IMR-90 (cell line): ENCODE measurements at places on chromosomes 4 and X. TPM values are rescaled to one million over a fixed set of nuclear protein-coding genes. Genes with fewer than 3 reads are reported as not detected.
A peak's percentile ranks its signal among the peaks of the same experiment; 100 is the strongest.

- peaks cover 35% of the 10 kb centered on the region for H3K36me3 ChIP-seq
- no peak for DNase-seq
- H3K27me3 ChIP-seq = no peaks in the 10 kb centered on the region
- H3K4me3 ChIP-seq = no peak overlapping the region
Measured at GRCh38 chr4:4415806-4416805, 29.2 kb downstream of the NSG1 start.

DNA sequence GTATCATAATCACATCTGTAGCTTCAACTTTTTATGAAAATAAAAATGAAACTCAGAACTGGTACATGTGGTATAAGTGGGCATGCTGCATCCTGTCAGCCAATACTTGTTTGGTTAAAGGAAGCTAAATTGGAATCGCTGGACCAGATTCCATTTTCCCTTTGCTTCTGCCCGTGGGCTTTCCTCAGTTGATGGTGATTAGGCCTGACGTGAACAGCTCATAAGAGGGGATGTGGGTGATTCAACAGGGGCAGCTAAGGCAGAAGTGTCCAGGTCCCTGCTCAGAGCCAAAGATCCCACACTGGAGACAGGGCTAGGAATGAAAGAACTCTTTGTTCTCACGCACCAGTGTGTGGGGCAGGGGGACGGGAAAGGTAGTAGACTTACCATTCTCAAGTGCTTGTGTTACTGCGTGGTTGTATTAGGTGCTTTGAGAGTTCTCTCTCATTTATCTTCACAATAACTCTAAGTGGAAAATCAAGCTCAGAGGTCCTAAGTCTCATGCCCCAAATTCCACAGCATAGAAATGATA, 63.2 kb upstream of the GUCY1A1 start:
- no peak overlapping the region for H3K27ac ChIP-seq
- H3K36me3 ChIP-seq = no peaks in the 10 kb centered on the region
- no peak overlapping the region for H3K4me3 ChIP-seq

Gene GRIA3
- not detected in 2 replicates for total RNA-seq

DNA sequence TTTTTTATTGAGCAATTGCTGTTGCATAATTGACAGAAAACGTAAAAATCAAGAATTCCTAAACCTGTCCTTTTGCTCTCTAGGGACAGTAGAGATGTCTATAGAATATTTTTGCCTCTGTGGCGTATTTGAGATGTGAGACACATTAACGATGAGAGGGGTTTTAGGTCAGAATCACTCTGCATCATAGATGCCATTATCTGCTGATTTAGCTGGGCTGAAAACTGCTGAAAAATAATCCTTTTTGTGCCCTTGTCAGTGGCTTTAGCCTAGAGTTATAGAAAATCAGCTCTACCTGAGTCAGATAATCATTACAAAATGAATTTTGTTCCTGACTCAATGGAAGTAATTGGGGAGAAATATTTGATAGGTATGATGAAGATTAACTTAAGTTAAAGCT, 767.8 kb upstream of the TENM3 start:
- H3K27me3 ChIP-seq = no peaks in the 10 kb centered on the region
- no peak overlapping the region for H3K27ac ChIP-seq
- no peaks in the 10 kb centered on the region for H3K4me1 ChIP-seq
- no peak overlapping the region for H3K4me3 ChIP-seq

GRCh38 chrX:41265615-41266014, 68.3 kb upstream of the DDX3X start:
- H3K27me3 ChIP-seq = peaks cover 8% of the 10 kb centered on the region
- no peak overlapping the region for H3K4me3 ChIP-seq
- DNase-seq = peak; percentile 69
- no peaks in the 10 kb centered on the region for H3K36me3 ChIP-seq
- H3K4me1 ChIP-seq = no peaks in the 10 kb centered on the region
- no peak overlapping the region for H3K27ac ChIP-seq

Gene GAGE12J
- not detected in 2 replicates for total RNA-seq

GRCh38 chrX:83501530-83501929, 6.6 kb upstream of the POU3F4 start:
- H3K4me3 ChIP-seq = no peak overlapping the region
- H3K36me3 ChIP-seq = no peaks in the 10 kb centered on the region
- no peak for DNase-seq
- H3K27ac ChIP-seq = no peak overlapping the region
- no peaks in the 10 kb centered on the region for H3K4me1 ChIP-seq

DNA sequence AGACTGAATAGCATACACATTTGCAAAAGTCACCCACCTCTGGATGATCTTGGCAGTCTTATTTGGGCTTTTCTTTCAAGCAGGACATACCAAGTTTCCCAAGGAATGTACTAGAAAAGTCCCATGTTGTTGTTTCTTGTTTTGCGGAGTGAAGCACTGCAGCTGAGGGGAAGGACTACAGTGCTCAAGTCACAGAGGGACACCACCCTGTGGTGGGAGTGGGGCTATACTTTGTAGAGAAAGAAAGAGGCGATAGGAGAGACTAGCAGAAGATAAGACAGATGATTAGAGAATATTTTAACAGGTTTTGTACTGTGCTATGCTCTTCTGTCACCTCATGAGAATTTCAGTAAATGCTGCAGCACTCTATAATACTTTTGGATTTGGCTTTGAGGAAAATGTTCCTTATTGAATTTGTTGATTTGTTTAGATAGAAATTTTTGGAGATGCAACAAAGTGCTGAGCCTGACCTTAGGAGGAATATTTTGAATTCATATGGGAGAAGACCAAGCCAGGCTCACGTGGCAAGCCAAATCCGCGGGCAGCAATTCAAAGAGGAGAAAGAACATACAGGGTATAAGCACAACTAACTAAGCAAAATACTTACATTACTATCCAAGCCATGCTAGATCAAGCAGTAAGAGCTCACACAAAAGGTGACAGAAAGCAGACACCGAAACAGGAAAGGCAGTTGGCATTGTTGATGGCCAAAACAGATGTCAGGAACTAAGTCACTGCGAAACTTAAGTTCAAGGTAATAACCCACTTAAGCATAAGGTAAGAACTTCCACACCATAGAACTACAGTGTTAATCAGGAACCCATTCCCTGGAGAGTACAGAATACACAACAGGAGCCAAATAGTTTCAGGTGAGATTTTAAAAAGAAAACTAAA, 280.3 kb upstream of the INTU start:
- H3K4me3 ChIP-seq = no peak overlapping the region
- H3K27ac ChIP-seq = no peak overlapping the region
- no peaks in the 10 kb centered on the region for H3K4me1 ChIP-seq
- no peaks in the 10 kb centered on the region for H3K36me3 ChIP-seq

- H3K36me3 ChIP-seq = no peaks in the 10 kb centered on the region
- no peaks in the 10 kb centered on the region for H3K27me3 ChIP-seq
- H3K4me1 ChIP-seq = no peaks in the 10 kb centered on the region
- DNase-seq = no peak
- H3K4me3 ChIP-seq = no peak overlapping the region
Measured at GRCh38 chr4:75909405-75909804, 7.2 kb upstream of the PPEF2 start.

Gene PPEF2
- total RNA-seq = not detected in 2 replicates

DNA sequence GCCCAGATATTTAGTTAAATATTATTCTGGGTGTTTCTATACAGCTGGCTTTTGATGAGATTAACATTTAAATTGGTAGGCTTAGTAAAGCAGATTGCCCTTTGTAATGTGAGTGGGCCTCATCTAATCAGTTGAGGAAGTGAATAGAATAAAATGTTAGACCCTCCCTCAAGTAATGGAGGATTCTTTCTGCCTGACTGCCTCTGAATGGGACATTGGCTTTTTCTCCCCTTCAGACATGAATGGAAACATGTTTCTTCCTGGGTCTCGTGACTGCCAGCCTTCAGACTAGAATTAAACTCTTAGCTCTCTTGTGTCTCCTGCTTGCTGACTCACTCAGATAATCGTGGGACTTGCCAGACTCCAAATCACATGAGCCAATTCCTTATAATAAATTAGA, 266.7 kb downstream of the INPP4B start:
- no peaks in the 10 kb centered on the region for H3K36me3 ChIP-seq
- no peaks in the 10 kb centered on the region for H3K4me1 ChIP-seq
- no peak for DNase-seq

Gene SPON2
- 21.1 and 21.7 TPM in 2 replicates for total RNA-seq

GRCh38 chrX:29687687-29688086, 527.7 kb upstream of the MAGEB2 start:
- no peak overlapping the region for H3K27ac ChIP-seq
- H3K4me1 ChIP-seq = no peaks in the 10 kb centered on the region
- H3K27me3 ChIP-seq = no peaks in the 10 kb centered on the region
- no peak overlapping the region for H3K4me3 ChIP-seq

Gene PRKG2
- total RNA-seq = 2.0 and 2.2 TPM in 2 replicates

DNA sequence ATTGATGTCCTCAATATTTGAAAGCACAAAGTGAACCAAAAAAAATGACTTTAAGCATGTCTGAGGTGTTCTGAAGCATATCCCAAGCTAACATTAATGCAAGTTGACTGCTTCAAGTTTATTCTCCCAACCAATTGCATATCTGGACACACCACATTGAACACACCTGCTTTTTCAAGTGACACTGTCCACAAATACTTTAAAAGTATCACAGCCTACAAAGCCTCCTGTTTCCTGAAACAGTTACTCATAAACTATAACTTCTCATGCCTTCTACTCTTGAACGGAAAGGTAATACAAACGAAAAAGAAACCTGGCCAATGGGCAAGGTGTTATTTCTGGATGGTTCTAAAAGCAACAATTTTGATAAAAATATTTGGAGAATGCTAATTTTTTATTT, 1.1 kb downstream of the CDKL2 start:
- H3K4me1 ChIP-seq = peaks cover 2% of the 10 kb centered on the region; the same call in 1 of the 2 replicates
- H3K4me3 ChIP-seq = no peak overlapping the region
- DNase-seq = no peak
- no peaks in the 10 kb centered on the region for H3K27me3 ChIP-seq
- no peaks in the 10 kb centered on the region for H3K36me3 ChIP-seq

- H3K4me3 ChIP-seq = no peak overlapping the region
- H3K27me3 ChIP-seq = no peaks in the 10 kb centered on the region
- peak; percentile 48 for DNase-seq
- no peaks in the 10 kb centered on the region for H3K36me3 ChIP-seq
Measured at GRCh38 chr4:26780539-26780938, 80.1 kb upstream of the STIM2 start.

DNA sequence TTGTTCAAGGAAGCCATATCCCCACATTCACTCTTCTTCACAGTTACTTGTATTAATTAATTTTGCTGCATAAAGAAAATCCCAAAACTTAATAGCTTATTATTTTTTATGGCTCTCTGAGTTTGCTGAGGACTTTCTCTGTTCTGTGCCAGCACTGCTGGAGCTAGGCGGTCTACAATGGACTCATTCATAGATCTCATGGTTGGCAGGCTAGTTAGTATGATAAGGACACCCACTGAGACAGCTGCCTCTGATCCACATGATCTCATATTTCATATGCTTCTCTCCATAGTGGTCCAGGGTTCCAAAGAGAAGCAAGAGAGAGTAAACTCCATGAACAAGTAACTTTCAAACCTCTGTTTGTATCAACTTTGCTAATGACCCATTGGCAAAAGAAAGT, 170.2 kb downstream of the ADGRA3 start:
- no peak for DNase-seq
- H3K4me1 ChIP-seq = no peaks in the 10 kb centered on the region
- H3K36me3 ChIP-seq = no peaks in the 10 kb centered on the region
- no peak overlapping the region for H3K4me3 ChIP-seq

GRCh38 chr4:87225936-87226335, 5.5 kb upstream of the KLHL8 start:
- H3K4me3 ChIP-seq = no peak overlapping the region
- H3K27ac ChIP-seq = no peak overlapping the region
- no peaks in the 10 kb centered on the region for H3K27me3 ChIP-seq

DNA sequence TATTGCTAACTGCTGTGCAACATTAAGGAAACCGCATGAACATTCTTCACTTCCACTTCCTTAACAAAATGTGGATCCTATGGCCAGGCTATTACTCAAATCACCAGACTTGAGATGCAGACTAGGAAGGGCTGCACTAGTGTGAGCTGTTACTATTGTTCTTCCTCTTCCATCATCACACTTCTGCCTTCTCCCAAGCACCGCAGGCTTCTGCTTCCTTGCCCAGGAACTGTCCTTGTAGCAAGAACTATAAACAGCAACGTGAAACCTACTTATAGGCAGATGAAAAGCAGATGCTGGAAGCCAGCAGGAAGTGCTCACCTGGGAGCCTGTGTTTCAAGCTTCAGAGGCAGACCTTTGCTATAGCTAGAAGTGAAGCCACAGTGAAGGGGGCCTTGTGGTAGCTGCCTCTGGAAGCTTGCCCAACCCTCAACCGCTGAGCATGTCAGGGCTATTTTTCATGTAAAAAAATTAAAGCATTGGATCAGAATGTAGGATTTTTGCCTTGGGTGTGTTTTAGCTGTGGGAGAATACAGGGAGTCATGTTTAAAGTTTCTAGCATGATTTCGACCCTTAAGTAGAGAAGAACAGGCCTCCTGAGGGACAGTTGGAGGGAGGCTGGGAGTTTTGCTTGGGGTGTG, 43.9 kb downstream of the CLNK start:
- no peak for DNase-seq
- no peaks in the 10 kb centered on the region for H3K36me3 ChIP-seq
- peaks cover 3% of the 10 kb centered on the region for H3K27me3 ChIP-seq
- no peak overlapping the region for H3K27ac ChIP-seq
- H3K4me3 ChIP-seq = no peak overlapping the region

Gene PDZD4
- total RNA-seq = under 0.01 and 0.28 TPM in 2 replicates

Gene PNMA5
- total RNA-seq = not detected in 2 replicates

DNA sequence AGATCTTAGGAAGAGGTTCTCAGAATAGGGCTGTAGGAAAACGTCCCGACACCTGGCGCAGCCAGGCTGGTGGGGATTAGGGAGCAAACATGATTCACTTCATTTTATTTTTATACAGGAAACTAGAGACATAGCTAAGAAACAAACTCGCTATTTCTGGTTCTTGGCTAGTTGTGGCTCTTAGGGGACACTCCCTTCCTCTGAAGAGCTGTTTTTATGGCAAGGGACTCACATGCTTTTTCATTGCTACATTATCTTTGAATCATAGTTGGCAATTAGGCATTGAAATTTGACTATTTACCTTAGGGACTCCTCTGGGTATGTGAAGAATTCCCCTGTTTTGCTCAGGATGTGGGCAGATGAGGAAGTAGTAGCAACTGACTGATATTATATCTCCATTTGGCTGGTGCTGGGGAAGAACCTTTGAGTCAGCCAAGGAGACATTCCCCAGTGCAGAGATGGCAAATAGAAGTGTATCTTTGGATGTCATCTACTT, 174.5 kb downstream of the SMIM20 start:
- H3K4me3 ChIP-seq = no peak overlapping the region
- H3K27me3 ChIP-seq = no peaks in the 10 kb centered on the region
- no peaks in the 10 kb centered on the region for H3K36me3 ChIP-seq

Gene TEX11
- not detected in 2 replicates for total RNA-seq

DNA sequence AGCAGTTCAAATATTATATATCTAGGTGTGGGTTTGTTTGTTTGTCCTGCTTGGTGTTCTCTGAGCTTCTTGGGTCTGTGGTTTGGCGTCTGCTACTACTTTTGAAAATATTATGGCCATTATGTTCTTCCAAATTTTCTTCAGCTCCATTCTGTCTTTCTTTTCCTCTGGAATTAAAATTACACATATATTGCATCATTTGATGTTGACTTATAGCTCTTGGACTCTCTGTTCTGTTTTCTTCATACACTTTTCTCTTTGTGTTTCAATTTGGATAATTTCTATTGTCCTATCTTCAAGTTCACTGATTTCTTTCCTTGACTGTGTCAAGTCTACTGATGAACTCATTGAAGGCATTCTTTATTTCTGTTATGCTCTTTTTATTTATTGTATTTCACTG, 65.2 kb upstream of the ZNF81 start:
- H3K27ac ChIP-seq = no peak overlapping the region
- H3K4me1 ChIP-seq = no peaks in the 10 kb centered on the region
- no peak for DNase-seq
- H3K27me3 ChIP-seq = peaks cover 2% of the 10 kb centered on the region; the same call in 1 of the 2 replicates
